Naive B cell (primary cell): ENCODE measurements at places on chromosomes 7 and 10.
A peak's percentile ranks its signal among the peaks of the same experiment; 100 is the strongest.

DNA sequence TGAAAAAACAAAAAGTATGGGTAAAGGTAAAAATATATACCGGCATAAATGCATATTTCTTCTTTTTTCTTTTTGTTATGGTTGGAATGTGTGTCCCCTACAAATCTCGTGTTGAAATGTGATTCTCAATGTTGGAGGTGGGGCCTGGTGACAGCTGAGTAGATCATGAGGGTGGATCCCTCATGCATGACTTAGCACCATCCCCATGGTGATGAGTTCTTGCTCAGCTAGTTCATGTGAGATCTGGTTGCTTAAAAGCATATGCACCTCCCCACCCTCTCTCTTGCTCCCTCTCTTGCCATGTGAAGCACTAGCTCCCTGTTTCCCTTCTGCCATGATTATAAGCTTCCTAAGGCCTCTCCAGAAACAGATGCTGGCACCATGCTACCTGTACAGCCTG lies 93.3 kb downstream of the HYCC1 start:
- no peak for DNase-seq

- DNase-seq: no peak
Observed at GRCh38 chr7:24894429-24895221, 85.4 kb downstream of the OSBPL3 start.

DNA sequence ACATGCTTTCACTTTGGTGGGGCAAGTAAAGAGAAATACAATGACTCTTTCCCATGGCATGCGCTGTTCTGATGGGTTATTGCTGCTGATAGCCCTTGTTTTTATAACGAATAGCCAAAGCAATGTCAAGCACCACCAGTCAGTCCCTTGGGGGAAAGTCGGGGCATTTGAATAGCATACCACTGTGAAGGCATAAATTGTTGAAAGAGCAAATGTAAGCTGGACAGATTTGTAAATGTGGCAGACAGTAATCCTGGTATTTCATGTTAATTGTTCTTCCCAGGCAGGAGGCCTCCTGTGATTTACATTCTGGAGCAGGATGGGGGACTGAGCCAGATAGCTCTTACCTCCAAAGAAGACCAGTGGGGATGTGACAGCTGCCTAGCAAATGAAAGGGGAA lies 293.3 kb downstream of the ADRA2A start:
- no peak for DNase-seq

DNA sequence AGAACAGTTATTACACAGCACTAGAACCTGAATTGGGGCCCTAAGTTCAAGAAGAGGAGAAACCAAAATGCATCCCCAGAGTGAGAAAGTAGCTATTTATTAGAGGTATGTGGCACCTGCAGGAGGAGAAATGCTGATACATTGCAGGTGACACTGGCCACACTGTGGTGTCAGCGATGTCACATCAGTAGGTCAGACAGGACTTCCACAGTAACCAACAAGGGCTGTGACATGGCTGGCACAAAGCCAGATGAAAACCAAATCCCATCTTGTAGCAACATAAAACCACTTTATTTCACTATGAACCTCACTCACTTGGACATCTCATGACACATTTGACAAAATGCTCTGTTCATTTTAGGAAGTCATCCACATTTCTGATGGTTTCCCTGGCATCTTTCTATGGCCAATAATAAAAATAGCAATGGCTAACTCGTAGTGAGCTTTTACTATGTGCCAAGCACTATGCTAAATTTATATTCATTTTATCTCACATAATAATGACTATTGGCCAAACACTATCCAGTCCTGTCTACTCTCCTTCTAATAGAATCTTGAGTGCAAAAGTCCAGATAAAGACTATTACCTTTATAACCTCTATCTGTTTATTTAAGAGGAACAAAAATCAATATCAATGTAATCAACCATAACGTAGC lies 154.2 kb downstream of the TSPAN12 start:
- no peak for DNase-seq

DNA sequence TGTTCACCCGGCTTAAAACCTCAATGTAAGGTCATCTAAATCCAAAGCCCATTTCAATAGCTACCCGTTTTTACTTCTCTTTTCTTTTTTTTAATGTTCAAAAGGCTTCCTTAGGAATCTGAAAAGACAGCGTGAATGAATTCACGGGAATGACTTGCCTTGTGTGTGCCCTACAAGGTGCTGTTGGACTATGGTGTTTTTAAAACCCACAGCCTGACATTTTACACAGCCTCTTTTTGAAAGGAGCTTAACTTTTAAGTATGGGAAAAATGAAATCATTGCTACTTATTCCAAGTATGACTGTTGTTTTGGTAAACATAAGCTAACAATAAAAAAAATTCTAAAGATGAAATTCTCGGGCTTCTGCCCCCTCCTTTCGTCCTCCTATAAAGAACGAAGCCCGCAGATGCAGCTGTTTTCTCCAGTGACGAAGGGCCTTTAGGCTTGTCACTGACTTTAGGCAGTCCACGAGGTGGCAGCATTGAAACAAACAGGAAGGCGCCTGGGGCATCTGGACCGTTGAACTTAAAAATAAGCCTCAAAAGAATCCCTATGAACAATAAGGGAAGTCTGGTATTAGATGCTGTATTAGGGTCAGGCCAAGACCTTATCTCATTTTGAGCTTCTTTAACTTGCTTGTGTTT lies 141.3 kb downstream of the NRP1 start:
- peak; percentile 3 for DNase-seq

GRCh38 chr10:71684356-71685173 lies 35.0 kb downstream of the C10orf105 start:
- no peak for DNase-seq

GRCh38 chr7:50142425-50143017 lies 49.5 kb upstream of the ZPBP start:
- peak; percentile 33 for DNase-seq

DNA sequence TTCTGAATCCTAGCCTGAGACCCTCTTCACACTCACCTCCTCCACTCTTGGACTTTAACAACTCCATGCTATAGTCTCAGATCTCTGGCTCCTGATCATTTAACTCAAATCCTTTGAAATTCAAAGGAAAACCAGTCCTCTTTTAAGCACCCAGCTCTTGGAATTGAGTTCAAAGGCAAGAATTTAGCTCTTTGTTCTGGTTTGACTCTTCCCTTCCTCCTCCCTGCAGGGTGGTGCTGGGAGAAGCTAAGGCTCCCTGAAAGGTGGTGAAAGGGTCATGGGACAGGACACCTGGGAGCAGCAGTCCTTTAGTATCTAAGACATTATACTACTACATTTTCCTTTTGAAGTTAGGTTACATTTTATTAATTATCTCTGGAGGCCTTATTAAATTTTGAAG lies 259.4 kb downstream of the CCSER2 start:
- no peak for DNase-seq

DNA sequence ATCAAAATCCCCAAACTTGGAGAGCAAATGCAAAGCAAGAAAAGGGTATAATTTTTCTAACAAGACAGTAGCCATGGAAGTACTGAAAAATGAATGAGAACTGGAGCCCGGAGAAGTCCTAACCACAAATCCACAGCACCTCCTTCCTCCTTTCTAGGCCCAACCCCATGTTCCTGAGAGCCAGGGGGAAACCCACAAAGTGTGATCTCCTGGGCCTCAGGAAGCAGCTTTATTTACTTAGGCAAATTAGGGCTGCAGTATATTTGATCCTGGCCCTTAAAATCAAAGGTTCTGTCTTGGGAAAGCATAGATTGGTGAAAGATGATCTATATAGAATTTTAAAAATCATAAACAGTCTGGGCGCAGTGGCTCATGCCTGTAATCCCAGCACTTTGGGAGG lies 103.0 kb downstream of the DOCK4 start:
- DNase-seq: no peak

DNA sequence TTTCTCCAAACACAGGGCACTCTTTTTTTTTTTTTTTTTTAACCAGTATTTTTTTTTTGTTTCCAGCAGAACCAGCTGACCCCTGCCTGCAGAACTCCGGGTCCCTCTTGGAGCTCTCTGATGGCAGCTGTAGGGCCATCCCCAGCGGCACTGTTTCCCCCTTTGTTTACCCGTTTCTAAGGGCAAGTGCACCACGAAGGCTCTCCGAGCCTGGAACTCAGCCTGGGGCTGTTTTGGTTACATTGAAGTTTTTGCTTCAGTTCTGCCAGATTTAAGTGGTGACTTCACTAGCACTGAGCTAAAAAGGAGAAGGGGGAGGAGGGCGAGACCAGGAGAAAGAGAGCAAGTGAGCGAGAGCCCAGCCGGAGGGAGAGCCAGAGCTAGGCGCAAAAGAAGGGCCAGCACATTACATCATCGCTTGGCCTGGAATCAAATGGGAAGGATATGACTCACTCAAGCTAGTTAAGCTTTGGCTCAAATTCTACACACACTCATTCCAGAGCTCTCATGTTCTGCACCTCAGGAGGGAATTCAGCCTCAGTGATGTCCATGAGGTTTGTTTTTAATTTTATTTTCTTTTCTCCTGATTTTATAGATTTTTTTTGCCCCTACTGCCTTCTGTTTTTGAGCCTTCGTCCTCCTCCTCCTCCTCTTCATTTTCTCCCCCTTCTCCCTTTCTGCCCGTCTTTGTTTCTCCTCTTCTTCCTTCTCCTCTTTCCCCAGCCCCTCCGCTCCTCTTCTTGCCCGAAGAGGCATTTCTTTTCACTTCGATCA lies 272.3 kb downstream of the TRIL start:
- peak; percentile 50 for DNase-seq

DNA sequence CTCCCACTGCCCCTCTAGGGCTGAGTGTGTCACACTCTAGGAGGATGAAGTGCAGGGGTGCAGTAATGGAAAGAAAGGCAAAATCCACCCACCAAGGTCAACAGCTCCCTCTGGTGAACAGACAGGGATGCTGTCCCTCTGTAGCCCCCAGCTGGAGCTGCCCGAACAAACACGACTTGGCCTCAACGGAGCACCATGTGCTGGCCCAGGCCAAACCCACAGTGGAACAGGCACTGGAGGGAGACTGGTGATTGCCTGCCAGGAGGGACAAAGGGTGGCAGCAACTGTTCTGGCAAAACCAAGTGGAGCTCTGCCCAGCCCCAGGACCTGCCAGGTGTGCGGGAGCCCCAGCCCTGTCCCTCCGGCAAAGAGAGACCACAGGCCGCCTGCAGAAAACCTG lies 20.7 kb downstream of the PDIA4 start:
- no peak for DNase-seq

DNA sequence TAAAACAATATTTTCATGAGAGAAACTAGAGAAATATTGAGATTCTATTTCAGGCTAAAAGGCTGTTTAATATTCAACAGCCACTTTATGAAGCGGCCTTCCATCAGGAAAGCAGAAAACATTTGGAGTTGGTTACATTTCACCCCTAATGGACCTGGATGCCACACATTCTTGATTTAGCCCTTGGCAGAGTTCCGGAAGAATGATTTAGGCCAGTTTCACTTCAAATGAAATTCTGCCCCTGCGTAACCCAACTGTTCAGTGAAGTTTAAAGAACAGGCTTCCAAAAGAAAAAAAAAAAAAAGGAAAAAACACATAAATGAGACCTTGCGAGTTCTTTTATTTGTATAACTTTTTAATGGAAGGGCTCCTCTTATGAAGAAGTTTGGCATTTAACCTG lies 239.2 kb upstream of the AKR1E2 start:
- DNase-seq: no peak

- no peak for DNase-seq
Observed at GRCh38 chr10:76114581-76115001, 683.2 kb downstream of the LRMDA start.

DNA sequence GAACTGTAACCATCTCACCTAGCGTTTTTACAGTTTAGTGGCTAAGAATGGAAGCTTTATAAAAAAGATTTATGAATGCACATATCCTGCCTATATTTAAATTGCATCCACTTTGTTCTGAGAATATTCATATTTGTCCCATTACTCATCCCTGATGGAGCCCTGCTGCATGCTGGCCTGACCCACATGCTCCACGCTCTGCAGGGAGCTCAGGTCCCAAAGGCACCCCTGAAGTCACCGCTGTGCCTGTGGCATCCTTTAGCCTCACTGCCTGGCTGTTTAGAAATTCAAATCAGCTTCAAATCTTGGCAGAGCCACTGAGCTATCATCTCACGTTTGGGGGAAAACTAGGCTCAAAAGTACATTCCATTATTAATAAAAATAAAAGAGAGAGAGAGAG lies 24.4 kb downstream of the C10orf90 start:
- no peak for DNase-seq

DNA sequence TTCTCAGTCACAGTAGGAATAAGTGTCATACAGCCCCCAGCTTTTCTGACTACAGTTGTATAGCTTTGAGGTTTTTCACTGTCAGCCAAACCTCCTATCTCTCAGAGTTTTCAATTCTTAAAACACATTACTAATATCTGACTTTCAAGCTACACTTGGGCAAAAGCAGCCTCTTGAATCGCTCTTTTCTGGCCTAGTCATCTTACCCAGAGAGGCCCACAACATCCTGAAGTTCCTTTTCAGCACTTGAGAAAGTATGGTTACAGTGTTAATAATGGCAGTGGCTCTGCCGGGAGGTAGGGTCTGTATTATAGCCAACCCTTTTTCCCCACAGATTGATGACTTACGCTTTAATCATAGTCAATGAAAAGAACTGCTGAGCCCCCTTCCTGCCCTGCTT lies 181.0 kb downstream of the LRRC4 start:
- DNase-seq: no peak

DNA sequence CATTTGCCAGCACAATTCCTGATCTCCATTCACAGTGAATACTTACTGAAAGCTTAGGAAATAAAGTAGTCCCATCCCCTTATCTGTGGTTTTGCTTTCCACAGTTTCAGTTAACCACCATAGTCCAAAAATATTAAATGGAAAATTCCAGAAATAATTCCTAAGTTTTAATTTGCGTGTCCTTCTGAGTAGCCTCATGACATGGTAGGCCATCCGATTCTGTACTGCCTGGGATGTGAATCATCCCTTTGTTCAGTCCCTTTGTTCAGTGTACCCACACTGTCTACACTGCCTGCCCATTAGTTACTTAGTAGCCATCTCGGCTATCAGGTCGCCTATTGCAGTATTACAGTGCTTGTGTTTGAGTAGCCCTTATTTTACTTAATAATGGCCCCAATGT lies 14.2 kb downstream of the RAB11FIP2 start:
- no peak for DNase-seq

GRCh38 chr10:96743988-96744585 lies 23.8 kb upstream of the PIK3AP1 start:
- peak; percentile 37 for DNase-seq

- no peak for DNase-seq
Observed at GRCh38 chr10:14513123-14513522, 182.4 kb upstream of the FRMD4A start.

DNA sequence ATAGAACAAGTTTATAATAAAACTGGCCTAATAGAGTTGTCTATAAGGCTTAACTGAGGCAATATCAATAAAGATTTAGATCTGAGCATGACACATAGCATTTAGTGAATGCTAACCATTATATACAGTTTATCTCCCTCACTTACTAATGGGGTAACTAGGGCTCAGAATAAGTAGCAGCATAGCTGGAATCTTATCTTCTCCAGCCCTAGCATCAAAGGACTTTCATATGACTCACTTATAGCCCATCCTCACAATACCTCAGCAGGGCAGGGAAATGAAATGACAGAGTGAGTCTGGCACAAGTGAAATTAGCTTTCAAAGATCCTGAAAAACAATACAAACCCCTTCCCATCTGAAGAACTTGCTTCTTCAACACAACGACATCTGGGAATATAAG lies 362.9 kb downstream of the KIF20B start:
- no peak for DNase-seq
